ENCODE measurements at places on chromosomes 2 and 18.

DNA sequence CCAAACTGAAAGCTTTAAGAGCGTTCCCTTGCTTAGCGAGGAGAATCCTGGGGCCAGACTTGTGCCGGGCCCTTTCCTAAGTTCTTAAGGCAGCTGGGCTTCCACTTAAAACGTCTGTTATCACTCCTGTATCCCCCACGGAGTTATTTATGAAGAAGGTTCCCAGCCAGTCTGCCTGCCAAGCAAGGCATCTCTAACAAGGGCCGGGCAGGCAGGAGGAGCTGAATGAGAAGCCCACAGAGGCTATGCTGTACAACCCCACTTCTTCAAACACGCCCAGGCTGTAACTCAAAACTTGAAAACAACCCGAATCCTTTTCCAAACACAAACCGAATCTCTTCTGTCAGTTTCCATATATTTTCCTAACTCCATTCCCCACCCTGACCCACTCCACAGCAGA, 39.0 kb upstream of the ZFP36L2 start:
- no peak for DNase-seq

DNA sequence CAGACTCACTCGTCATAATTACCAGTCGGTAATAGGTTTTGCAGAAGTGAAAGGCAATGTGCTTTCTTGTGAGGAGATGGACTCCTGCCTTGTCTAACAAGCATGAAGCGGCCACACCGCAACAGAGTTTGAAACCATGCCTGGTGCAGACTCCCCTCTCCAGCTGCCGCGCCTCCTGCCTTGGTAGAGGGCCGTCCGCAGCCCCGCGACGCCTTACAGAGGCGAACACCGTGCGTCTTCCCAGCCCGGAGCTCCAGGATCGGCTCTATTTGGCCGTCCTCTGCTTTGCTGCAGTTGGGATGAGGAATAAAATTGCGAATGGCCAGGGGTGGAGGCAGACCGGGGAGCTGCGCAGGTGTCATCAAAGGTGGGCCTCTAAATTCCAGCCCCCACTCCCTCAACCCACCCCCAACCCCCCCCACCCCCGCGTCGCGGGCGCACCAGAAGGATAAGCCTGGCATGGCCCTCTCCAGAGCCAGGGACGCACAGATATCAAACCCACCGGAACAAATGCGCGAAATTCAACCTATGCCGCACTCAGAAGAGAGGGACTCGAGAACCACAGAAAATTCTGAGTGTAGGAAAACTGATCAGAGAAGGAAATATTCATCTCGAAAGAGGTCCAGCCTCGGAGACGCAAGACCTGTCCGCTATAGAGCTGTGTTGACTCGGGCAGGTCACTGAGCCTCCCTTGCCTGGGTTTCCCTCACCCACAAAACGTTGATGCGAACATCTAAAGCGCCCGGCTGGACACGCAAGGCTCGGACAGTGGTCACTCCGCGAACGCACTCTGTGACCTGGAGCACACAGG, 1.1 kb downstream of the TRABD2A start:
- DNase-seq, result no peak

DNA sequence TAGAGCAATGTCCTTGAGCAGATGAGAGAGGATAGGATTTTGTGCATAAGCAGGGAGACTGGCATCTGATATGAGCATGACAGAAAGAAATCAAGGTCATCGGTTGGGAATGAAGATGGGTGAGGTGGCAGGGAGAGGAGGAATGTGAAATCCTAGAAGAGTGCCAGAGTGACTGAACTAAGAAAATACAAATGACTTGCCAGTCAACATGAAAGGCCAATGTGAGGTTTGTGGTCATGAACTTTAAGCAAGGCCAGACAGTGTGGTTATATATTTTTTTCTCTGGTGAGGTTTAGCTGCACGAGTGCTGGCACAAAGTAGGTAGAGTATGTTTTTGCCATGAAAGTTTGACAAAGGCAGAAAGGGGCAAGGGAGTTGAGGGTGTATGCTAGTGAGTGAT, 21.2 kb downstream of the QPCT start:
- peak; percentile 55 for DNase-seq

- no peak for DNase-seq
These were observed 99.7 kb upstream of the SMAD7 start for GRCh38 chr18:49050452-49050851.

DNA sequence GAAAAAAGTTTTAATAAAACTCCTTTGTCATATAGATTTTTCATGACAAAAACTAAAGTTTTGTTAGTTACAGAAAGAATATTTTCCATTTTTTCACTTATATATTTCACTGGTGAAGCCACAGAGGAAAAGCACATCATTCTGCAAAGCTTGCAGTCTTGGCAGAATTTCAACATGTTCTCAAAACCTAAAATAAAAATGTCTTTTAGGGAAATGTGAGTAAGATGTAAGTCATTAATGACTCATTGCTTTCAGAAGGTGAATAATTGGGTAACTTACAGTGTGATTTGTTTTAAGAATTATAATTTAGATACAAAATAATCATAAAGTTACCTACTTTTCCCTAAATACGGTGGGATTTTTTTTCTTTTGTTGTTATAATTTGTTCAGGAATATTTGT, 43.4 kb upstream of the TNFRSF11A start:
- peak; percentile 58 for DNase-seq

DNA sequence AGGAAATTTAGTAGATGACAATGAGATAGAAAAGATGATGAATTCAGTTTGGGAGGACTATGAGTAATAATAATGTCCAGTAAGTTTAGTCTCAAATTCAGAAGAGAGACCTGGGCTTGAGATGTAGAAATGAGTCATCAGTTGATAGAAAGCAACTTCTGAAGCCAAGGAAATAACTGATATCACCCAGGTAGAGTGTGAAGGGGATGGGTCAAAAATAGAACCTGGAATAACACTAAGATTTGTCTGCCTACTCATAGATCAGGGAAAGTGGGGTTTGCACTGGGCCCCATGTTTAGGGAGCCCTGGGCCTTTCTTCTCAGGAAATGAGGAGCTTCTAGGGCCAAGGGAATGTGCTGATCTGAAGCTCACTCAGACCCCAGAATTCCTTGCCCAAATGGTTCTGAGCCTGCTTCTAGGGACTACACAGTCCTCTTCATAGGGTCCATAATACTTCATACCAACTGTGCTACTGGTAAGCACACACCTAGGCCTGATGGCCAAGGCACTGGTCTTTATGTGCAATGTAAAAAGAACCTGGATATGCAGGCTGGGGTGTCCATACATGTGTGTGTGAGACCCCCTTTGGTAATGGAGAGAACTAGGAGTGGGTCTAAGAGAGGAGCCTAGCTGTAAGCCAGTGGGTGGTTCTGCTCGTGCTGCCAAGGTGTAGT, 141.2 kb downstream of the IKZF2 start:
- peak; percentile 15 for DNase-seq

DNA sequence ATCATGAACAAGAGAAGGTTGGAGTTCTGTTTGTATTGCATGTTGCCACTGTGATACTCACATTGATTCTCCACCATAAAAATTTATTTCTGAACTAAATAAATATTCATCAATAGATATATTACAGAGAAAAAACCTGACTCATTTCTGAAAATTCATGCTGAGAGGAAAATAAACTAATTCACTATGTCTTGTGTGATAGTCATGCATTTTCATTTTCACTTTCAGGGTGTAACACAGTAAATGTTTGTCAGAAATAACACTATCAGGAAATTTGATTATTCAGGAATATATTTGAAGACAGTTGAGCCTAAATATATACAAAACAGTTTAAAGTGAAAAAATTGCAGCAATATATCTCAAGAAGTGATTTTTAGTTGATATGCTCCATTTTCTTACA, 335.2 kb downstream of the KCNJ3 start:
- no peak for DNase-seq

- DNase-seq, result no peak
These were observed 896.7 kb upstream of the ZEB2 start for GRCh38 chr2:145416640-145417039.

DNA sequence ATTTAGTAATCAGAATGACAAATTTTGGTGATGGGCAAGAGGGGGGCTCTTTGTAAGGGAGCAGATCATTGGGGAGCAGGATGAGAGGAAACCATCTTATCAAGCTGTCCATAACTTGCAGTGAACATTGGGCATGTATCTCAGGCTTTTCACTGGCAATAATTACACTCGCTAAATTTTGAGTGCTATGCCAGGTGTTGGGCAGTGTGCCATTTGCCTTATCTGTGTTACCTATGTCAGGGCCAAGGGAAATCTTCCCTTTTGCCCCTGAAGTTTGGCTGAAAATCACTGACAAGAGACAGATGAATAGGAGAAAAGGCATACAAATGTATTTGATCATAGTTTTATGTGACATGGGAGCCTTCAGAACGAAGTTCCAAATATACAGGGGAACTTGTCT, 39.0 kb downstream of the NOSTRIN start:
- DNase-seq, result no peak

DNA sequence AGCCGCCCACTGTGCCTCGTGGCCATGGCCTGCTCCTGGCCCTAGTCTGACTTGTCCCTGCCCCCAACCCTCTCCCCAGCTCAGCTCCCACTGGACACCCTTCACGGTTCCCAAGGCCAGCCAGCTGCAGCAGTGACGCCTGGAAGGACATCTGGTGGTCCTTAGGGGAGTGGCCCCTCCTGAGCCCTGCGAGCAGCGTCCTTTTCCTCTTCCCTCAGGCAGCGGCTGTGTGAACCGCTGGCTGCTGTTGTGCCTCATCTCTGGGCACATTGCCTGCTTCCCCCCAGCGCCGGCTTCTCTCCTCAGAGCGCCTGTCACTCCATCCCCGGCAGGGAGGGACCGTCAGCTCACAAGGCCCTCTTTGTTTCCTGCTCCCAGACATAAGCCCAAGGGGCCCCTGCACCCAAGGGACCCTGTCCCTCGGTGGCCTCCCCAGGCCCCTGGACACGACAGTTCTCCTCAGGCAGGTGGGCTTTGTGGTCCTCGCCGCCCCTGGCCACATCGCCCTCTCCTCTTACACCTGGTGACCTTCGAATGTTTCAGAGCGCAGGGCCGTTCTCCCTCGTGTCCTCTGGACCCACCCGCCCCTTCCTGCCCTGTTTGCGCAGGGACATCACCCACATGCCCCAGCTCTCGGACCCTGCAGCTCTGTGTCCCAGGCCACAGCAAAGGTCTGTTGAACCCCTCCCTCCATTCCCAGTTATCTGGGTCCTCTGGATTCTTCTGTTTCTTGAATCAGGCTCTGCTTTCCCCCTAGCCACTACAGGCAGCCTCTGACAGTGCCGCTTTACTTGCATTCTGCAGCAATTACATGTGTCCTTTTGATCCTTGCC, 35.8 kb downstream of the ANO7 start:
- DNase-seq, result no peak

GRCh38 chr2:41947701-41948396, 100.0 kb upstream of the PKDCC start:
- DNase-seq, result no peak

- DNase-seq, result peak; percentile 53
These were observed 108.7 kb downstream of the UXS1 start for GRCh38 chr2:106085181-106085940.

- peak; percentile 42 for DNase-seq
These were observed 4.6 kb downstream of the TGIF1 start for GRCh38 chr18:3454365-3455089.

GRCh38 chr2:72770879-72771461, 54.9 kb downstream of the EXOC6B start:
- peak; percentile 72 for DNase-seq

- no peak for DNase-seq
These were observed 7.3 kb downstream of the XRCC5 start for GRCh38 chr2:216116418-216116817.

GRCh38 chr2:28752631-28753376, 1.2 kb downstream of the PPP1CB start:
- DNase-seq, result no peak

- no peak for DNase-seq
These were observed 5.5 kb upstream of the CYS1 start for GRCh38 chr2:10085668-10086059.

- no peak for DNase-seq
These were observed 53.1 kb upstream of the NPAS2 start for GRCh38 chr2:100766806-100767205.

GRCh38 chr18:49002045-49002444, 51.3 kb upstream of the SMAD7 start:
- DNase-seq, result no peak

DNA sequence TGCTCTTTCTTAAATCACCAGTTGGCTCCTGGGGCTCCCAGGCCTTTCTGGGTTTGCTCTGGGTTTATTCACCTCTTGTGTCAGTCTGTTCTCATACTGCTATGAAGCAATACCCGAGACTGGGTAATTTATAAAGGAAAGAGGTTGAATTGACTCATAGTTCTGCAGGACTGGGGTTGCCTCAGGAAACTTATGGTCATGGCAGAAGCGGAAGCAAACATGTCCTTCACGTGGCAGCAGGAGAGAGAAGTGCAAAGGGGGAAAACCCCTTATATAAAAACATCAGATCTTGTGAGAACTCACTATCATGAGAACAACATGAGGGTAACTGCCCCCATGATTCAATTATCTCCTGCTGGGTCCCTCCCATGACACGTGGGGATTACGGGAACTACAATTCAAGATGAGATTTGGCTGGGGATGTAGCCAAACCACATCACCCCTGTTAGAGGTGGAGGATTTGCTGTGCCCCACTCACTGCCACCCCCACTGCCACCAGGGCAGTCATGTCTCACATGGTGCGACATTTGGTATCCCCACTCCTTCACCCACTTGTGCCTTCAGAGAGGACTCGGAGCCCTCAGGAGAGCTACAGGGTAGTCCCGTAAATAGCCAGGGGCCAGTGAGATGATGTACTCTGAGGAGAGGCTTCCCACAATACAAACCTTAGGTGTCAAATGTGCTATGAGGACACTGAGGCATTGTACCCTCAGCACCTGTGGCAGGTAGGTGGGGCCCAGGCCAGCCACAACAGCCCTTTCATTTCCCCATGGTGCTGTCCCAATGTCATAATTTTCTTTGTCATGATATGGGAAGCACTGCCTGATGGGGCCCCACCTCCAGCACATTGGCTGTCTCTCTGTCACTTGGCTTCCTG, 35.7 kb downstream of the CDC42EP3 start:
- peak; percentile 95 for DNase-seq

DNA sequence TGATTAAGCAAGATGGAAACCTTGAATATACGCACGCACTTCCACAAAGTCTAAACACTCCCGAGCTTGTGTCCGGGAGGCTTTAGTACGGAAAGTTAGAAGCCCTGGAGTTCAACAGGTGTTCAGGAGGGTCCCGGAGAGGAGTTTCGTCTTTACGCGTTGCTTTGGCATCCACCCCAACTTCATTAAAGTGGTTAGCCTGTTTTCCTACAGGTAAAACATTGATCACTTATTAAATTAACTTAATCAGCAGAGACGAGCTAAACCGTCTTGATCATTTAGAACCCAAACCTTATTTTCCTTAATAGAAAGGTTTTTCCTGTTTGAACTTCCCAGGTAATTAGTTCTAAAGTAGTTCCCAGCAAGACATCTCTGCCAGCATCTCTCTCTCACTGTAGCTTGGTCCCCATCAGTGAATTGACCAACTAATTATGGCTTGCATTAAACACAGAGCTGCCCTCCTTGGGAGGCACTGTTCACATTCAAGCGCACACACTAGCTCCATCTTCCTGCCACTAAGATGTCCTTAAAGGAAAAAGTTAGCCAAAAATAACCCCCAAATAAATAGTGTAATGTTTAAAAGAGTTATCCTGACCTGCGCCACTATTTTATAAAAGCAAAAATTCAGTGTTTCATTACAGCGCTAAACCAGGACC, 1.4 kb downstream of the NPAS2 start:
- DNase-seq, result no peak

- no peak for DNase-seq
These were observed 135.5 kb upstream of the CXCR4 start for GRCh38 chr2:136253288-136254004.
